SJCRH30 (cell line): ENCODE measurements at places on chromosomes 1 and 21. TPM values are rescaled to one million over a fixed set of nuclear protein-coding genes. Genes with fewer than 3 reads are reported as not detected.

DNA sequence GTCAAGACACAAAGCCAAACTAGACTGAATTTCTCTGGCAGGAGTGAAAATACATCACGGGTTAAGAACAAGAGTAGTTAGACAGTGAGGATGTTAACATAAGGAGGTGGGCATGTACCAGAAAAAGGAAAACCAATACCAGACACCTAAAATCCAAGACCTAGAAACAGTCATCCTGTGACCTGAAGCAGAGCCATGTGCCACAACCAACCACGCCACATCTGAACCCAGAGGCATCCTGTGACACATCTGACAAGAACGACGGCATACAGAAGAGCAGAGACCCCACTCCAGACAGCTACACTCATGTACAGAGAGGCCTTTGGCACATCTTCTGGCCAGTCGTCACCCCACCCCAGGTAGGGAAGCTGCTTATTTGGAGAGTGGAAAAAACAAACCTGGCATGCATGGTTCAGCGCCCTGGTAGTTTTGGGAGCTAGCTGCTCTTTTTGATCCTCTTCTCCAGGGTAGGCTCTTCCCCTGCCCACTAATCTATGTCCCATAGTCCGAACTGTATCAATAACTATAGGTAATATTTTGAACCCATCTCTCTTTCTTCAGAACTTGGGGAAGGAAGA, 72.1 kb downstream of the SLC45A1 start:
- H3K27ac ChIP-seq = no peak overlapping the region
- peaks cover 35% of the 10 kb centered on the region for H3K36me3 ChIP-seq
- DNase-seq = no peak
- no peaks in the 10 kb centered on the region for H3K27me3 ChIP-seq
- no peaks in the 10 kb centered on the region for H3K4me1 ChIP-seq
- H3K4me3 ChIP-seq = no peak overlapping the region

DNA sequence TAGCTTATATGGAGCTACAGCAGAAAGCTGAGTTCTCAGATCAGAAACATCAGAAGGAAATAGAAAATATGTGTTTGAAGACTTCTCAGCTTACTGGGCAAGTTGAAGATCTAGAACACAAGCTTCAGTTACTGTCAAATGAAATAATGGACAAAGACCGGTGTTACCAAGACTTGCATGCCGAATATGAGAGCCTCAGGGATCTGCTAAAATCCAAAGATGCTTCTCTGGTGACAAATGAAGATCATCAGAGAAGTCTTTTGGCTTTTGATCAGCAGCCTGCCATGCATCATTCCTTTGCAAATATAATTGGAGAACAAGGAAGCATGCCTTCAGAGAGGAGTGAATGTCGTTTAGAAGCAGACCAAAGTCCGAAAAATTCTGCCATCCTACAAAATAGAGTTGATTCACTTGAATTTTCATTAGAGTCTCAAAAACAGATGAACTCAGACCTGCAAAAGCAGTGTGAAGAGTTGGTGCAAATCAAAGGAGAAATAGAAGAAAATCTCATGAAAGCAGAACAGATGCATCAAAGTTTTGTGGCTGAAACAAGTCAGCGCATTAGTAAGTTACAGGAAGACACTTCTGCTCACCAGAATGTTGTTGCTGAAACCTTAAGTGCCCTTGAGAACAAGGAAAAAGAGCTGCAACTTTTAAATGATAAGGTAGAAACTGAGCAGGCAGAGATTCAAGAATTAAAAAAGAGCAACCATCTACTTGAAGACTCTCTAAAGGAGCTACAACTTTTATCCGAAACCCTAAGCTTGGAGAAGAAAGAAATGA, 37.6 kb downstream of the CENPF start:
- DNase-seq = no peak
- no peaks in the 10 kb centered on the region for H3K4me1 ChIP-seq
- H3K4me3 ChIP-seq = no peak overlapping the region

GRCh38 chr1:183027791-183028190, 4.6 kb downstream of the LAMC1 start:
- peaks cover 58% of the 10 kb centered on the region for H3K4me1 ChIP-seq
- no peak for DNase-seq
- H3K36me3 ChIP-seq = peaks cover 4% of the 10 kb centered on the region; the same call in 1 of the 2 replicates
- H3K27me3 ChIP-seq = no peaks in the 10 kb centered on the region
- no peak overlapping the region for H3K27ac ChIP-seq
- no peak overlapping the region for H3K4me3 ChIP-seq

GRCh38 chr1:201360486-201360885, 17.0 kb downstream of the TNNT2 start:
- no peaks in the 10 kb centered on the region for H3K27me3 ChIP-seq
- no peak for DNase-seq
- H3K4me1 ChIP-seq = no peaks in the 10 kb centered on the region
- no peak overlapping the region for H3K27ac ChIP-seq
- H3K36me3 ChIP-seq = peaks cover 22% of the 10 kb centered on the region

GRCh38 chr1:29624320-29625083, 388.2 kb downstream of the PTPRU start:
- H3K4me3 ChIP-seq = no peak overlapping the region
- H3K27me3 ChIP-seq = no peaks in the 10 kb centered on the region; the same call in 1 of the 2 replicates
- no peaks in the 10 kb centered on the region for H3K36me3 ChIP-seq
- H3K4me1 ChIP-seq = peaks cover 18% of the 10 kb centered on the region

GRCh38 chr1:9588551-9589143, at the start of gene TMEM201:
Gene TMEM201, plus strand, starts transcription at chr1:9588911. Its CDS starts 20 bp downstream, at chr1:9588931.
- H3K4me1 ChIP-seq = peaks cover 31% of the 10 kb centered on the region
- peaks cover 5% of the 10 kb centered on the region for H3K36me3 ChIP-seq
- peak within 1 kb of the TSS; percentile 95 for H3K4me3 ChIP-seq
- peak; percentile 92 for DNase-seq

DNA sequence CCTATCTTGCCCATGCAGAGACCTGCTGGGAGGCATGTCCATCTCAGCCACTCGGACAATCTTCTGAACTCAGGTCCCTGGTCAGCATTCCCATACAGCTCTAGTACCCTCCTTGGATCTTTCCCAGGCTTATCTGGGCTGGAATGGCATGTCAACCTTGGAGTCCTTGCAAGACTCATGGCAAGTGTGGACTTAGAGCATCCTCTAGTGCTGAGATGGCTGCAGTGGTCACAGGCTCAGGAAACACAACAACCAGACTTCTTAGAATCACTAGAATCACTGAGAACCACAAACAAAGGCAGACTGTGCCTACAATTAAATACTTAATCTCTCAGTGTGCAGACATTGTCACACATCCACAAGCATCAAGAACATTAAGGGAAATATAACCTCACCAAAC, 73.1 kb upstream of the TSHB start:
- no peak overlapping the region for H3K4me3 ChIP-seq
- H3K27ac ChIP-seq = no peak overlapping the region
- no peaks in the 10 kb centered on the region for H3K27me3 ChIP-seq

DNA sequence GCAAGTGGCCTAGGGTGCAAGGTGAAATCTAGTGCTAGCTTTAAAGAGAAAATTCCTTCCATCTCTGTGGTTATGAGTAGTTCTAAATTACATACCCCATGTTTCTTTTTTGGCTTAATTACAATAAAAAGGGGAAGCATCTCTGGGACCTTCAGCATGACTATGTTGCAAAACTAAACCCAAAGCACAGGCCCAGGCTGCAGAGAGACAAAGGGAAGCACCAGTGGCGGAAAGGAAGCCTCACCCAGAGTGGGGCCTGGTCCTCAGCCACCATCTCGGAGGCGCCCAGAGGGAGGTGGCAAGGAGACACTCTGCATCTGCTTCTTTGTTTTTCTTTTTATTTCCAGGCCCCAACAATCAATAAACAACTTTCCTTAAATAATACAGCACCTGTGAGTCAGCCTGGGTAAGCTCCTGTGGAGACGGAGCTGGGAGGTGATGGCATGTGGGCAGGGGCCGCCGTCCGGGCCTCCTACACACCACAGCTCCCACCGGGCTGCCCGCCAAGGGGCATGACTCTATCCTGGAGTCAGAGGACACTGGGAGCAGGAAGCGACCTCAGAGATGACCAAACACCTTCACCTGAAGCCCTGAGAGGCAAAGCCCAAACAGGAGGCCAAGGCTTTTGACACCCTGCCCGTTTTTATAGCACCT, 21.7 kb downstream of the ITPKB start:
- H3K4me3 ChIP-seq = no peak overlapping the region
- peaks cover 10% of the 10 kb centered on the region for H3K36me3 ChIP-seq
- no peak for DNase-seq
- peaks cover 27% of the 10 kb centered on the region for H3K4me1 ChIP-seq
- no peaks in the 10 kb centered on the region for H3K27me3 ChIP-seq
- H3K27ac ChIP-seq = no peak overlapping the region

- H3K27me3 ChIP-seq = no peaks in the 10 kb centered on the region
- DNase-seq = no peak
- no peaks in the 10 kb centered on the region for H3K4me1 ChIP-seq
- no peak overlapping the region for H3K4me3 ChIP-seq
These were observed 27.6 kb upstream of the SLAMF1 start for GRCh38 chr1:160674415-160674814.

DNA sequence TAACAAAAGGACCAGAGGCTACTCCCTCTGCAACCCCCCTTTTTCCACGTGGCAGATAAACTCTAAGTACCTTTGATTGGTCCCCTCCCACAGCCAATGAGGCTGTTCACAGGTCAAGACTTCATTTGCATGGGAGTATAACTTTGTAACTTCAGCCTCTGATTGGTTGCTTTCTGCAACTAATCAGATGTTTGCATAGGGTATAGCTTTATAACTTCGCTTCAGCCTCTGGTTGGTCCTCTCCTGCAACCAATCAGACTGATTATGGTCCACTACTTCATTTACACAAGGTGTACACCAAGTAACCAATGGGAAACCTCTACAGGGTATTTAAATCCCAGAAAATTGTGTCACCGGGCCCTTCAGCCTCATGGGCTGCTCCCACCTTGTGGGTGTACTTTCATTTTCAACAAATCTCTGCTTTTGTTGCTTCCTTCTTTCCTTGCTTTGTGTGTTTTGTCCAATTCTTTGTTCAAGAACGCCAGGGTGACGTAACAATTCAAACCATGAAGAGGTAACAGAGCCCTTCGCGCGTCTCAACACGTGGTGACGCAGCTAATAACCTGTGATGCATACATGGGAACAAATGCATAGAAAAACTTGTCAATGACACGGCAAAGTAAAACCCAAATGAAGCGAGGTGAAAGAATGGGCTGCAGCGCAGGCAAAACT, 47.2 kb downstream of the VPS26C start:
- peak; percentile 47 for DNase-seq
- H3K36me3 ChIP-seq = peaks cover 20% of the 10 kb centered on the region
- no peaks in the 10 kb centered on the region for H3K27me3 ChIP-seq
- peak overlapping the region; percentile 61; the same call in 1 of the 2 replicates for H3K27ac ChIP-seq
- peak overlapping the region; percentile 65 for H3K4me3 ChIP-seq

GRCh38 chr1:26677306-26678115, 18.3 kb upstream of the ARID1A start:
- H3K27ac ChIP-seq = no peak overlapping the region
- H3K4me3 ChIP-seq = no peak overlapping the region
- H3K27me3 ChIP-seq = no peaks in the 10 kb centered on the region
- H3K4me1 ChIP-seq = peaks cover 2% of the 10 kb centered on the region; the same call in 1 of the 2 replicates
- peak; percentile 40 for DNase-seq

- no peaks in the 10 kb centered on the region for H3K27me3 ChIP-seq
- no peak overlapping the region for H3K4me3 ChIP-seq
- H3K4me1 ChIP-seq = peaks cover 11% of the 10 kb centered on the region; the same call in 1 of the 2 replicates
- no peaks in the 10 kb centered on the region for H3K36me3 ChIP-seq
- H3K27ac ChIP-seq = no peak overlapping the region
These were observed 3.9 kb downstream of the DENND1B start for GRCh38 chr1:197771386-197771785.

GRCh38 chr21:15904389-15904788, 174.6 kb downstream of the USP25 start:
- no peaks in the 10 kb centered on the region for H3K27me3 ChIP-seq
- H3K4me3 ChIP-seq = no peak overlapping the region
- H3K4me1 ChIP-seq = no peaks in the 10 kb centered on the region
- no peak for DNase-seq

DNA sequence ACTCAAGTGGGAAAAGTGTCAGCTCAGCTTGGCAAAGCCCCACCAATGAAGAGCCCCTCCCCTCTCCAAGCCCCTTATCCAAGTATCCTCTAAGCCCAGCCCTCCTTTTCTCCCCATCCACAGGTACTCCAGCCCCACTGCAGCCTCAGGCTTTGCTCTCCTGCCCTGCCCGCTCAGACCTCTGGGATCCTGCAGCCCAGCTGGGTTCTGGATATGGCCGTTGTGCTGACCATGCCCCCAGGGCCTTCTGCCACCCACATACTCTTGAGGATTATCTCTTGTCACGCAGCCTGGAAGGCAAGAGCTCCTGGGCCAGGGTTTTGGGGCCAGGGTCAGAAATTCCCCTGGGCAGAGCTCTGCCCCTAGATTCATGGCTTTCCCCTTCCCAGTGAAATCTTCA, 4.7 kb downstream of the SHISA4 start:
- no peak overlapping the region for H3K27ac ChIP-seq
- no peak overlapping the region for H3K4me3 ChIP-seq
- H3K36me3 ChIP-seq = no peaks in the 10 kb centered on the region
- DNase-seq = no peak
- peaks cover 22% of the 10 kb centered on the region for H3K4me1 ChIP-seq

GRCh38 chr1:147843486-147843885, 59.1 kb upstream of the GJA8 start:
- H3K27me3 ChIP-seq = no peaks in the 10 kb centered on the region
- no peaks in the 10 kb centered on the region for H3K36me3 ChIP-seq
- H3K4me1 ChIP-seq = no peaks in the 10 kb centered on the region
- no peak overlapping the region for H3K27ac ChIP-seq
- H3K4me3 ChIP-seq = no peak overlapping the region

GRCh38 chr1:160260406-160261382, 1.7 kb downstream of the DCAF8 start:
- H3K4me1 ChIP-seq = peaks cover 13% of the 10 kb centered on the region
- peak overlapping the region; percentile 86 for H3K4me3 ChIP-seq
- H3K27ac ChIP-seq = peak overlapping the region; percentile 87
- H3K36me3 ChIP-seq = no peaks in the 10 kb centered on the region
- peak; percentile 83 for DNase-seq

DNA sequence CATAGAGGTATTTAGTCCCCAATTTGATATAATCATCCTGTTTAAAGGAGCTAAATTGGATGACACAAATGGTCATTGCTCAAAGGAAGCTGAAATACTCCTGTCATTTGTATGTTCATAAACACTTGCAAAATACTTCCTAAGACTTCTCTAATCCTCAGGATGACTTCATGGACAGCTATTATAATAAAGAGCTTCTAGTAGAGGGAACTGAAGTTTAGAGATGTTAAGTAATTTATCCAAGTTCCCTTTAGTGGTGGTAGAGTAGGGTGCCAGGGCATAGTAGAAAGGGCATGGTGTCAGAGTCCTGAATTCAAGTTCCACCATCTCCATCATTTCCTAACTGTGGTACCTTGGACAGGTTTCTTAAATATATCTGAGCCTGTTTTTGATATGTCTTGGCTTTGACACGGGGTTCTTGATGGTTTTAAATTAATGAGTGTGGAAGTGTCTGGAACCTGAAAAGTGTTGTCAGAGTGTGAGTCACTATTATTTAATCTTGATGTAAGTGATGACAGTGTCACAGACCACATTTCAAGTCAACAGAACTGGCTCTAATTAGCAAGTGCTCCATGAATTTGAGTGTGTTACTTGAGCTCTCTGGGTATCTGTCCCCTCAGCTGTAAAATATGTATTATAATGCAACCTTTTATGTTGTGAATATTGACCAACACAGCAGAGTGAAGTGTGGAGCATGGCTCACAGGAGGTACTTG, 12.1 kb upstream of the GBP6 start:
- no peak overlapping the region for H3K27ac ChIP-seq
- H3K4me3 ChIP-seq = no peak overlapping the region
- H3K36me3 ChIP-seq = no peaks in the 10 kb centered on the region
- no peaks in the 10 kb centered on the region for H3K4me1 ChIP-seq
- DNase-seq = no peak

SLC25A44 gene
- 12.3 and 12.9 TPM in 2 replicates for total RNA-seq

C1orf116 gene
- total RNA-seq = not detected in 2 replicates

GUK1 gene
- total RNA-seq = 114 and 137 TPM in 2 replicates

RGS4 gene
- total RNA-seq = 0.05 and 0.12 TPM in 2 replicates

EVA1C gene
- 0.10 and 0.13 TPM in 2 replicates for total RNA-seq

PROK1 gene
- not detected in 2 replicates for total RNA-seq

KCNN3 gene
- 27.7 and 29.3 TPM in 2 replicates for total RNA-seq

THBS3 gene
- 4.1 and 4.5 TPM in 2 replicates for total RNA-seq
